CD4-positive, alpha-beta T cell treated with Interleukin-6 at 100 ng/mL for 8 hours (primary cell): ENCODE measurements at places on chromosomes 7 and 10.

DNA sequence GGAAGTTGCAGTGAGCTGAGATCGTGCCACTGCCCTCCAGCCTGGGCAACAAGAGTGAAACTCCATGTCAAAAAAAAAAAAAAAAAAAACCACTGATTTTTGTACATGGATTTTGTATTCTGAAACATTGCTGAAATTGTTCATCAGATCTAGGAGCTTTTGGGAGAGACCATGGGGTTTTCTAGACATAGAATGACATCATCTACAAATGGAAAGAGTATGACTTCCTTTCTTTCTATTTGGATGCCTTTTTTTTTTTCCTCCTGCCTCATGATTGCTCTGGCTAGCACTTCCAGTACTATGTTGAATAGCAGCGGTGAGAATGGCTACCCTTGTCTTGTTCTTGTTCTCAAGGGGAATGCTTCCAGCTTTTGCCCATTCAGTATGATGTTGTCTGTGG is 89.1 kb downstream of the ANLN start:
- DNase-seq: no peak

DNA sequence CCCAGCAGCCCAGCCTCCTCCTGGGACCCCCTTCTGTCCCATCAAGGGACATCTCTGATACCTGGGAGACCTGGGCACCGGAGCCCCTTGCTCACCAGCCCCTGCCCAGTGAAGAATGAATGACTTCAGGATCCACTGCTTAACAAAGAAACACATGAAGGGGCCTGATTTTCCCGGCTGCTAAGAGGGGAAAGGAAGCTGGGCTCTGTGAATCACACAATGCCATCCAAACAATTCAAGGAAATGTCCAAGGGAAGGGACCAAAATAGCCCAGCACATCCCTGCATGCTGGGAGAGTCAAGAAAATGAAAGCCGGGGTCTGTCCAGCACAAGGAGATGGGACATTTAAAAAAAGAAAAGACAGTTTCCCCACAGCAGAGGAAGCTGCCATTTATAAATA is 128.7 kb upstream of the JCAD start:
- no peak for DNase-seq

DNA sequence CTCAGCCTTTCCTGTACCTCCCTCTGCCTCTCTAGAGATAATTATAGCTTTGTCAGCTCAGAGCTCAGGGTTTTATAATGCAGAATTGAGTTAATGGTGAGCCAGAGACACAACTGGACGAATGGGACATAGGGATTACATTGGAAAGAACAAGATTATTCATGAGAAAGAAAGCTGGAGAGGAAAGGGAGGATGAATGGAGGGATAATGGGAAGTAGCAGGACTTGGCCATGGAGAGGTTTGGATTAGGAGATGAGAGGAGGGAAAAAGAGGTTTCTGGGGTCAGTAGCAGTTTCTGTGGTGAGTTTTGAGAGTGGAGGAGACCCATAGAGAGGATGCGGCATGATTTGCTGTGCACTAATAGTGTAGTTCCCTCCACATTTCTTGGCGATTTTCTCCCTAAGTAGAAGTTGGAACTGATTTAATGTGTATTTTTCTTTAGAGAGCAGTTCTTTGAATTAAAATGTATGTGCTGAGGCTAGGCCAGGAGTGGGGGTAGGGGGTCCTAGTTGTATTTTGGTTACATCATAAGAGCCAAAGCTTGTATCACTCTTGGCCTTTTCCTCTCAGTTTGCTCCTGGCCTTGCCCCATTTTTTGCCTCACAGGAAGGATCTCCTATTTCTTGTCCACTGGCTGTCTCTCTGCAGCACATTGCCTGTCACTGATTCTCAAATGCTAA is 107.4 kb downstream of the MKX start:
- DNase-seq: no peak

DNA sequence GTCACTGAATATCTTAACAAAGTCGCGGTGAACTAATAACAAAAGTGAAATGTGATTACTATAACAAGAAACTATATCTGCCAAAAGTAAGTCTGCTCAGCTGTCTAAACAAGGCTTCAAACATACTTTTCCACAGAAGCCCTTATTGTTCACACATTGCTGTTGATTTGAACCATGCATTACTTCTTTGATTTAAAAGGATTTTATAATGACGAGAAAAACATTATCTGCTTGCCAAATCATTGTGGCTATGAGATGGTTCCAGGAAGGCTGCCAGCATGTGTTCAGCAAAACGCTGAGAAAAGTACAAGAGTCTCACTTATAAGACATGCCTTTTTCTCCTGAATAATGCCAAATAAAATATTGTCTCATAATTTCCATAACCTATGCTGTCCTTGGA is 24.4 kb downstream of the RNF133 start:
- DNase-seq: no peak

- no peak for DNase-seq
Observed at GRCh38 chr7:32163141-32163806, 93.1 kb upstream of the PDE1C start.

DNA sequence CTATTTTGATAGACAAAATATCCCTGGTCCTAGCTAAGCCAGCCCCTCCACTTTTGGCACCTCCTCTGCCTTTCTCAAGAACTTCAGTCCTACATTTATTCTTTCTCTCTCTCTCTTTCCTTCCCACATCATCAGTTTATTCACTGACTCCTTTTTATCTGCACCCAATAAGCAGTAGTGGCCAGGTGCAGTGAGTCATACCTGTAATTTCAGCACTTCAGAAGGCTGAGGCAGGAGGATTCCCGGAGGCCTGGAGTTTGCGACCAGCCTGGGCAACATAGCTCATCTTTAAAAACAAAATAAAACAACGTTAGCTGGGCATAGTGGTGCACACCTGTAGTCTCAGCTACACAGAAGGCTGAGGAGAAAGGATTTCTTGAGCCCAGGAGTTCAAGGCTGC is 19.4 kb upstream of the NRP1 start:
- no peak for DNase-seq

GRCh38 chr10:44771233-44771995 is 139.7 kb upstream of the TMEM72 start:
- DNase-seq: no peak

DNA sequence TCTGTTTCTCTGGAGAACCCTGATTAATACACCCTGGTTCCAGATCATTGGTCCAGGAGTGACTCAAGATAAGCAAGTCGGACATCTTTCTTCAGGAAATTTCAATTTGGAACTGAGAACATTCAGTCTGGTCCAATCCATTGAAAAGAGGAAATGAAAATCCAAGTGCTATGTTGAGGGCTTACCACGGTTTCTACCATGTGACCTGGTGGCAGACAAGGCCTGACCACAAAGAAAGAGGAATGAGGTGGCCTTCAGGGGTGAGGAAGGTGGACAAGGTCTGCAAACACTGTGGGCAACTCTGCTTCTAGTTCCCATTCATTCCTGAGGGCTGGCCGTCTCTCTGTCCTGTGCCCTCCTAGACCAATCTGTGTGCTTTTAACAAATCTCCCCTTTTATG is 149.2 kb upstream of the GHITM start:
- DNase-seq: no peak

GRCh38 chr10:99534939-99535763 is 2.4 kb downstream of the NKX2-3 start:
- no peak for DNase-seq

GRCh38 chr10:96609510-96609909 is 22.7 kb upstream of the TM9SF3 start:
- no peak for DNase-seq

DNA sequence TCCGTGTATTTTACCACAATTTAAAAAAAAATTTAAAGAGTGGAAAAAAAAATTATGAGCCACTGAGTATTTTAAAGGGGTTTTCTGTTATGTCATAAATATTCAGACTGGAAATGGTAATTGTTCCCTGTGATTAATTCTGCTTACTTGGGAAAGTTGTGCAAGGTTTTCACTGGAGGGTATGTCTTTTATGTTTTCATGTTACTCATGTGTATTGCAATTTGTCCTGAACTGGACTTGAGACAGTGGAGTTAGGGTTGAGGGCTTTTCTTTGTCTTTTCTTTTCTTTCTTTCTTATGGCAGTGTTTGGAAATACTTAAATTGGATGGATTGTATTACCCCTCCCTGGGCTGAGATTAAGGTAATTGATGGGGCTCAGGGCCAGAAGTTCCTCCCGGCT is 257.7 kb downstream of the BAMBI start:
- no peak for DNase-seq

- no peak for DNase-seq
Observed at GRCh38 chr7:148535217-148535616, 55.3 kb upstream of the C7orf33 start.

DNA sequence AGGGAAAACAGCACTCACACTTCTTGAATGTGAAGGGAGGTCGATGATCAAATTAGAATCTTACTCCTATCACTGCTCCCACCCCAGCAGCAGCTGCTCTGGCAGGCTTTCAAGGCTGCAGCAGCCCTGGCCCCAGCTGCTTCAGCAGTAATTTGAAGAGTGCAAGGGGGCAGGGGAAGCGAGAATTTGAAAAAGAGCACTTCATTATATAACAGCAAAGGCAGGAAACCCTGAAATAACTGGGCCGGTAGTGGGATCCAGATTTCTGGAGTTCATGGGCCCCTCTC is 44.9 kb downstream of the MYPN start:
- no peak for DNase-seq

DNA sequence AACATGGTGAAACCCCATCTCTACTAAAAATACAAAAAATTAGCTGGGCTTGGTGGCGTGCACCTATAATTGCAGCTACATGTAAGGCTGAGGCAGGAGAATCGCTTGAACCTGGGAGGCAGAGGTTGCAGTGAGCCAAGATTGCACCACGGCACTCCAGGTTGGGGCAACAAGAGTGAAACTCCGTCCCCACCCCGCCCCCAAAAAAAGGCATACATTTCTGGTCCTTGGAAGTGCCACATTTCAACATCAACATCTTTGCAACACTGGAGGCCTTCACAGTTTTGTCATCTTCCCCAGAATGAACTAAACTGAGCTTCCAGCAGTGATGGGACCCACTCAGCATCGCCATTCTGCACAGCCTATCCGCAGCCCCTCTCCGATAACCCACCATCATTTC is 36.6 kb downstream of the FAM53B start:
- no peak for DNase-seq

DNA sequence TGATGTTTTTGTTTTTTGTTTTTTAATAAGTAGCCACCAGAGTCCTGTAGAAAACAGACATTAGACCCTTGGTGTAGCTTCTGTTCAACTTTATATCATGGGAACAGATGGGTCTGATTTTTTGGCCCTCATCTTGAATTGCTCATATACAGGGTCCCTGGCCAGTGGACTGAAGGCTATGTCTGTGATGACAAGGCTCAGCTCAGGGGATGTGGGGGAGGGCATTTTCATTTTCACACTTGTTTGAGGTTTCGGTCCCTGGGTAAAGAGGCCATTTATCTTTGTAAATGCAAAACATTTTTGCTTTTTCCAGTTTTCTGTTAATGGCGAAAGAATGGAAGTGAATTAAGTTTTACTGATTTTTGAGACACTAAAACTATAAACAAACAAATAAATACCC is 257.6 kb upstream of the PHYHIPL start:
- DNase-seq: no peak

DNA sequence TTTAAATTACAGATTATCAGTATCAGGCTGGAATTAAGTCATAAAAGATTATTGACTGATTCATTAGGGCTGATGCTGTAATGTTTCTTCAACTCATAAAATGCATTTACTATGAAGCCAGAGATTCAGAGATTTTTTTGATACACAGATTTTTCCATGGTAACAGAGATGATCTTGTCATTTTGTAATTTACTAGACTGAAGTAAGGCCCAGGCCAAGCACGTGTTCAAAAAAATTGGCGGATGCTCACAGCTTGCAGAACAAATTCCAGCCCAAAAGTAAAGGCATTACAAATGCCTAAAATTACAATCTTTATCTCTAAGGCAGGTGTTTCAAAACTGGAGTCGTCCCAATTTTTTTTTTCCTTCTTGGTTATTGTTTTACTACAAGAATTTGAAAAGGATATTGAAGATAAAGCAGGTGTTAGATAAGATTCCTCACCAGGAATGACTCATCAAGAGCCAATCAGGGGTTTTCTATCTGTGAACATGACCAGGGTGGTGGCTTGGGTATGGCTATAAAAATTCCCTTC is 78.4 kb upstream of the MEOX2 start:
- DNase-seq: no peak

DNA sequence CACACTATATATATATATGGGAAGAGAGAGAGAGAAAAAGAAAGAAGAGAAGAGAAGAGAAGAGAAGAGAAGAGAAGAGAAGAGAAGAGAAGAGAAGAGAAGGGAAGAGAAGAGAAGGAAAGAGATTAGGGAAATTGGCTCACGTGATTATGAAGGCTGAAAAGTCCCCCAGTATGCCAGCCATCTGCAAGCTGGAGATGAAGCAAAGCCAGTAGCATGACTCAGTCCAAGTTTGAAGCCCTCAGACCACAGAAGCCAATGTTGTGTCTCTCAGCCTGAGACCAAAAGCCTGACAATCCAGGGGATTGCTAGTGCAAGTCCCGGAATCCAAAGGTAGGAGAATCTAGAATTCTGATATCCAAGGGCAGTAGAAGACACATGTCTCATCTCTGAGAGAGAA is 206.3 kb upstream of the PRSS1 start:
- no peak for DNase-seq

DNA sequence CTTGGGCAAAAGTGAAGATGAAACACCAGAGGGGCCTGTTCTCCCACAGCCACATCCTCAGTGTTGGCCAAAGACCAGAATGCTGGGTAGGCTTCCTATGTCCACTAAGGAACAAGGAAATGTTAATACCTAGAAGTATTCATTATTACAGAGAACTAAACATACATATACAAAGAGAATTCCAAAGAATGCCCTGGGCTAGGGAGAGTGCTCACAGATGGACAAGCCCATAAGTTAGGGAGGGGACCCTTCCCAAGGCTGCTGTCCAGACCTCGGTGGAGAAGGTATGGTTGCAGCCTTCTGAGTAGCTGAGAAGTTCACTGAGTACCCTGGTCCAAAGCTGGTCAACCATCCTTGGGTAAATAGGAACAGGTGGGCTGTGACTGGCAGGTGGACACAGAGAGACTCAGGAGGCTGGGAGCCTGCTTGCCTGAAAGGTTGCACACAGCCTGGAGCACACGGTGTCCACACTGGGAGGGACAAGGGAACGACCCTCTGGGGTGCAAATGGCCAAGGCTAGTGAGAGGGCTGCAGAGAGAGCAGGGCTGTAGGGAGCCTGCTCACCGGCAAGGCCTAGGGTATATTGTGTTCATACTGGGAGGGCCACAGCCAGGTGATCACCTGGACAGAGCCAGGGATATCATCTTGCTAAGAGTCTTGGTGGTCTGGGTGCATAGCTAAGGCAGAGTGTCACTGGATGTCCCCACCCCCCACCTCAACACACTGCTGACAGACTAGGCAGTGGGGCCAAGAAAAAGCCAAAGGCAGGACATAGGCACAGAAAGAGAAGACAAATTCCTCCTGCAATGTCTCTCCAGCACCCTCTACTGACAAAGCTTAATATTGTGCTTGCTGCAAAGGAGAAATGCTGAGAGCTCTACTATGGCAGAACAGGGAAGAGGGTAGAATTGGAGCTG is 40.3 kb downstream of the CPVL start:
- peak; percentile 14 for DNase-seq

DNA sequence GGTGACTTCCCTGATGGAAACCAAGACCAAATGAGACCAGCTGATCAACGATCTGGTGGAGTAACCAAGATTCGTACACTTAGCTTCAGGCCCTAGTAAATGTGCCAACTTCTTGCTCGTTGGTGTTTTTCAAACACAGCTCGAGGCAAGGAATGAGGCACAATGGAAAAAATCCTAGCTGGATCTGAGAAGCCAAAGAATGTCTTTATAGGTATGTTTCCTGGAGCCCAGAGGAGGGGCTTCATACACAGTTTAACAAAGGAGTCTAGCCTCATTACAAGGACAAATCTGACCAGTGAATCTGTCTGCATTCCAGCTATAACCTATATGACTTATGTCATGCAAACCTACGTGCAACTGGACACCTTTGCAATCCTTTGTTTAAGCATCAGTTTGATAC is 3.7 kb downstream of the COL17A1 start:
- DNase-seq: no peak
